ENCODE measurements at places on chromosomes 12 and 14.

- DNase-seq = no peak
These were observed 2.0 kb upstream of the CLEC6A start for GRCh38 chr12:8453796-8454195.

GRCh38 chr12:70644861-70645260 is 7.6 kb upstream of the PTPRB start:
- no peak for DNase-seq

- DNase-seq = no peak
These were observed 584 bp downstream of the VRK1 start for GRCh38 chr14:96797582-96798349.

DNA sequence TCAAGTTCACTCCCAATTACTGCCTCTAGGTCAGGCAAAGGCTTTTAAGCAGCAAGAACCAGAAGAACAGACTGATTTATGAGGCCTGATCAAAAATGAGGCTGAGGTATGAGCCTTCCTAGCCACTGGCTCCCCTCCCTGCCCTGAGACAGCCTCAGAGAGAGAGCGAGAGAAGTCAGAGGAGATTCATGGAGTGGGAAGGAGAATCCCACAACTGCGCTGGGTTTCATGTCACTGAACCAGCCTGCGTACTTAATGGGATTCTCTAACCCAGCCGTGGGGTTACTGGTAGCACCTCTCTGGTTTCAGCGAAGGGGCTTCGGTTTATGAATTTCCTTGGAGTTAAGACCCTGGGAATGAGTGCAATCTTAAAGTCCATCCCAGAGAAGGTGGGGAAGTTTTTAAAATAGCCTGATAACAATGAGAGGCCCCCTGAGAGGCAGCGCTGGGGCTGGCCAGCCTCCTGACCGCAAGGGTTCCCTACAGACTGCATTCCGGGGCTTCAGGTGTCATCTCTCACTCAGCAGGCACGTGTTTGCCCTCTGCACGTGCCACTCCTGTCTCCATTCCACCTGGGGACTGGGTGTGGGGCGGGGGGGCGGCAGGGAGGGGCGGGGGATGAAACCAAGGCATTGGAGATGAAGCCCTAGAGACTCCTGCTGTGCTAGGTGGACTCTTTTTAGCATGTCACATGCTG is 6.1 kb upstream of the GPRC5A start:
- no peak for DNase-seq

DNA sequence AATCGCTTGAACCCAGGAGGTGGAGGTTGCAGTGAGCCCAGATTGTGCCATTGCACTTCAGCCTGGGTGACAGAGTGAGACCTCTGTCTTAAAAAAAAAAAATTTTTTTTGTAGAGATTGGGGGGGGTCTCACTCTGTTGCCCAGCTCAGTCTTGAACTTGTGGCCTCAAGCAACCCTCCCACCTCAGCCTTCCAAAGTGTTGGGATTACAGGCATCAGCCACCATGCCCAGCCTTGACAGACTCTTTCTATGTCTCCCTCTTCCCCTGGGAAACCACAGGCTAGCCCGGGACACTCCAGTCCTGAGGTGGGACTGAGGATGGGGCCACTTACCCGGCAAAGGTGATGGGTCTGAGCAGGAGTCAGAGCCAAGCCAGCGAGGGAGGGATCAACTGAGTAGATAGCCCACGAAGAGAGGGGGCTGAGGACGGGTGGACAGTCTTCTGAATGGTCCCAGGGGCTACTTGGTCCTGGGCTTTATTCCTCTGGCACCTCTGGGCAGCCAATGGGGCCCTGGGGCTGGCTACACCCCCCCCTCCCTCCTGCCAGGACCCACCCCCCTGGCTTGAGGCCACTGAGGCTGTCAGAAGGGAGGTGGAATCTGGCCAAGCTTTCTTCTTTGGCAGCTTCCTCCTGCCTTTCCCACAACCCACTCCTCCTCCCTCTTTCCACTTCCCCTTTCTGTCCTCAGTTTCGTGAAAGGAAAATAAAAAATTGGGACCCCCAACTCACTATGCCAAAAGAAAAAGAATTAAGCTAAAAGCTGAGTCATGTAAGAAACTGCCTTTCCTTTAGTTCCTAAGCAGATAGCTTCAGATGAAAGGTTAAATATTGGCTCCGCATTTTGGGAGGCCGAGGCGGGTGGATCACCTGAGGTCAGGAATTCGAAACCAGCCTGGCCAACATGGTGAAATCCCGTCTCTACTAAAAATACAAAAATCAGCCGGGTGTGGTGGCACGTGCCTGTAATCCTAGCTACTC is at the start of gene SDS:
TSS of gene SDS (minus strand) at position 453 of the 981 bp plus-strand sequence. CDS start 4,179 bp downstream, outside the sequence.
- no peak for DNase-seq

- no peak for DNase-seq
These were observed 398.1 kb downstream of the NOVA1 start for GRCh38 chr14:26199590-26200370.

GRCh38 chr14:95413289-95414215 is 93.8 kb upstream of the CLMN start:
- DNase-seq = no peak

- no peak for DNase-seq
These were observed 357.9 kb upstream of the TMEM132C start for GRCh38 chr12:127909041-127909440.

DNA sequence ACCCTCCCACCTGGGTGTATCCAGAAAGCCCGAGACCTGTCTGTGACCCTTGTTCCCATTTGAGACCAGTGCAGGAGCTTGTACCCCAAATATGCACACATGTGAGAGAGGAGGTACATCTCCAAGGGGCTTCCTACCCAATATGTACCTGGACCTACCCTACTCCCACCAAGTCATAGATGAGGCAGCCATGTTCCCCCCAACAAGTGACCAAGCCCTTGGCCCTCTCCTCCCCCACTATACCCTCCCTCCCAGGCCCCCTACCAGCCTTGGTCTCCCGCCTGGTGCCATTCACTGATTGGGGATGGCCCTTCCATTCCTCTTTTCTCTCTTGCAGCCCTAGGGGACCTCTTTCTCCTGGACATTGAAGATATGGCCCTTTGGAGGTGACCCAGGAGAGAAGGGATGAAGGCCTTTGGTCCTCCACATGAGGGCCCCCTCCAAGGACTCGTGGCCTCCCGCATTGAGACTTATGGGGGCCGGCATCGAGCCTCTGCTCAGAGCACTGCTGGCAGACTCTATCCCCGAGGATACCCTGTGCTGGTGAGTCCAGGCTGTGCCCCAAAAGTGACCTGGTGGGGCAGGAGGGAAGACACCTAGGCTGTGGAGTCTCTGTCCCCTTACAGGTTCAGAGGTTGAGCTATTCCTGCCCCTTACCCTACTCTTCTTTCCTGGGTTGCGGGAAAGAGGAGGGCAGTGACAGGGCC is 1.5 kb downstream of the PLEKHG6 start:
- DNase-seq = no peak

- no peak for DNase-seq
These were observed 93.2 kb upstream of the OTX2 start for GRCh38 chr14:56903304-56903969.

- DNase-seq = no peak
These were observed 119.7 kb upstream of the PDE3A start for GRCh38 chr12:20248646-20249045.

DNA sequence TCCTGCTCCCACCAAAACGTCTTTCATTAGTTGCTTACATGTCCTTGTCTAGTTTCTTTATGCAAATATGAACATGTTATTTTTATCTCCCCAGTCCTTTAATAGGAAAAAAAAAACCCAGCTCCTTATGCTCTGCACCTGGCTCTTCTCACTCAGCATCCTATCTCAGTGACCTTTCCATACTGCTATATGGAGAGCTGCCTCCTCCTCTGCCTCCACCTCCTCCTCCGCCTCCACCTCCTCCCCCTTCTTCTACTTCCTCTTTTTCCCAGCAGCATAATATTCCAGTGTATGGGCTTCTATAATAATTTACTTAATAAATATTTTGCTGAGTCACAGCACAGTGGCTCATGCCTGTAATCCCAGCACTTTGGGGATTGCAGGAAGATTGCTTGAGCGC is 31.5 kb downstream of the ABCB9 start:
- DNase-seq = no peak

DNA sequence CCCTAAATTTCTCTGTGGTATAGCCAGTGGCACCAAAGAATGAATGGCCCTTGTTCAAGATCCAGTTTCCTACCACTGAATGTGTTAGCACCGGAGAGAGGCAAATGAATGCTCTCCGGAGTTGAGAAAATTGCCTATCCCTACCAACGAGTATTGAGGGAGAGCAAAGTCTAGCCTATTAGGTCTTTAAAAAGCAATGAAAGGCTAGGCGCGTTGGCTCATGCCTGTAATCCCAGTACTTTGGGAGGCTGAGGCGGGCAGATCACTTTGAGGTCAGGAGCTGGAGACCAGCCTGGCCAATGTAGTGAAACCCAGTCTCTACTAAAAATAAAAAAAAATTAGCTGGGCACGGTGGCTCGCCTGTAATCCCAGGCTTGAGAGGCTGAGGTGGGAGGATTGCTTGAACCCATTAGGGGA is 898 bp upstream of the RAB15 start:
- DNase-seq = no peak

DNA sequence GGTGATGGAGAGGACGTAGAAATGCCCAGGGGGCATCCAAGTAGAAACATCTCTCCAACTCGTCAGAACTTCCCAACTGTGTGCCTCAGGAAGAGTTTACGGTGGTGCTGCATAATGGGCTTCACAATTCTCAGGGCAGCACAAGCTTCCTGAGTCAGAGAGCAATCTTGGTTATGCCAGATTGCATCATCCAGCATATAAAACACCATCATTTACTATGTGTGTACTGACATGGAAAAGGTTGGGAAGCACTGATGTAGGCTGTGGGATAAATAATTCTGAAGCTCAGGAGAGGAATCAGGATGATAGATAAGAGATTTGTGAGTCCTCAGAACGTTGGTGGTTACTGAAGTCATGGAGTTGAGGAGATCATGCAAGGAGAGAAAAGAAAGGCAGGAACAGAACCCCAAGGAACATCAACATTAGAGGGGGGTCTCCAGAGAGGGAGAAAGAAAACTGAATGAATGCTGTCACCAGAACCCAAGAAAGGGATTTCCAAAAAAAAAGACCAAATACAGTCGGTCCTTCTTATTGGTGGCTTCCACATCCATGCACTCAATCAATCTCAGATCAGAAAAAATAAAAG is 4.7 kb upstream of the NCKAP5L start:
- no peak for DNase-seq

- peak; percentile 58 for DNase-seq
These were observed at the start of gene ATG14 for GRCh38 chr14:55411426-55412389. TSS of gene ATG14 (minus strand) at chr14:55411830. CDS start at chr14:55411822, 8 bp downstream.

DNA sequence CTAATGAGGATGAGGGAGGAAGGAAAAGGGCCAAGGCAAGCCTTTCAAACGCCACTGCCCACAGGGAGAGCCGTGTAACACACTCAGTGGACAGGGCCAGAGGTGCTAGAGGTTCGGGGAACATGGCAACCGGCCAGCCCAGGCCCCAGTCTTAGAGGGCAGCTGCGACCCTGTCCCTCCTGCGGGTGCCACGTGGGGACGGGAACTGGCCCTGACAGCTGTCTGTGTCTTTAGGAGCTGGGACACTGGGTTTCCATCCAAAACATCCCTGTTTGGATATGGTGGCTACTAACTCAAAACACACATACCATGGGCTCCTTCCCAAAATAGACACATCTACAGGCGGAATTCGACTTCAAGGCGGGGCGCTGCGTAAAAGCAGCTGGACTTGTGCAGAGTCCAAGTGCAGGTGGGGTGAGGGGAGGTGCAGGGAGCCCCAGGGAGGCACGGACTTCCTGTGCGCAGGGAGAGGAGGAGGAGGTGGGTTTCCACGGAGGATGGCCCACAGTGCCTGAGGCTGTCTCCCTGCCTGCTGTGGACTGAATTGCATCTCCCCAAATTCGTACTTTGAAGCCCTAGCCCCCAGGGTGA is 184.7 kb downstream of the PIWIL1 start:
- no peak for DNase-seq

DNA sequence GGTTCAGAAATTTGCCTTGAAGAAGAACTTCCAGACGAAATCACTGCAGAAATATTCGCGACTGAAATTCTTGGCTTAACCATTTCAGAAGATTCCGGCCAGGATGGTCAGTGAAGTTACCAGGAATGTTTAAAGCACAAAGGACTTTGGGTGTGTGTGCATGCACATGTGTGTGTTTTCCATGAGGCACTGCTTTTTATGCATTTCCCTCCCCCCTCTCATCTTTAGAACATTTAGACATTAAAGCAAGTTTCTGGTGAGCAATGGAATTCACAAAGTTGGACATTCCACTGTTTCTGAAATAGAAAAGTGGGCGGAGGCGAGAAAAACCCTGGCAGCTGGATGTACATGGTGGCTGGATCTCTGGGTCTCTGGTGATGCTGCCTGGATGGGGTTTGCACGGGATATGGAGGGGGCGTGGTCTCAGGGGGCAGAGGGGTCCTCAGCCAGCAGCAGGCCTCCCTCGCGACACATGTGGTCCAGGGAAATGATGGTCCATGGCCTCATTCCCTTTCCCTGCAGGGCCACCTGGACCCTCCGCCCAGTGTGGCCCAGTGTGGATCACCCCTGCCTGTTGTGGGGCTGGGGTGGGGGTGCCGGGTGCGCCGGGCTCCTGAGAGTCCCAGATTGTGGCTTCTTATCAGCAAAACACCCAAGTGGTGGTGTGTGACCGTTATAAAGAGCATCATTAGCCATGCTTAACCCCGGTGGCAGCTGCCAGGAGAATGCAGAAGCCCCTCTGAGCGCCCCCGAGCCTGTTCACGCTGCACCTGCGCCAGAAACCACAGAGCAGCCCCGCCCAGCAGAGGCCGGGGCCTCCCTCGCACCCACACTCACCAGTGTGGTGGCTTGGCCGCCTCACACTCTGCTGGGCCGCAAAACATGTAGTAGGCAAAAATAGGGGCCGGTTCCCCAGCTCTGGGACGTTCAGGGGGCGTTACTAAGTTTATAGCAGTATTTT is 17.8 kb upstream of the BCL7A start:
- DNase-seq = no peak

- no peak for DNase-seq
These were observed 272.5 kb downstream of the C12orf50 start for GRCh38 chr12:87756721-87757120.

DNA sequence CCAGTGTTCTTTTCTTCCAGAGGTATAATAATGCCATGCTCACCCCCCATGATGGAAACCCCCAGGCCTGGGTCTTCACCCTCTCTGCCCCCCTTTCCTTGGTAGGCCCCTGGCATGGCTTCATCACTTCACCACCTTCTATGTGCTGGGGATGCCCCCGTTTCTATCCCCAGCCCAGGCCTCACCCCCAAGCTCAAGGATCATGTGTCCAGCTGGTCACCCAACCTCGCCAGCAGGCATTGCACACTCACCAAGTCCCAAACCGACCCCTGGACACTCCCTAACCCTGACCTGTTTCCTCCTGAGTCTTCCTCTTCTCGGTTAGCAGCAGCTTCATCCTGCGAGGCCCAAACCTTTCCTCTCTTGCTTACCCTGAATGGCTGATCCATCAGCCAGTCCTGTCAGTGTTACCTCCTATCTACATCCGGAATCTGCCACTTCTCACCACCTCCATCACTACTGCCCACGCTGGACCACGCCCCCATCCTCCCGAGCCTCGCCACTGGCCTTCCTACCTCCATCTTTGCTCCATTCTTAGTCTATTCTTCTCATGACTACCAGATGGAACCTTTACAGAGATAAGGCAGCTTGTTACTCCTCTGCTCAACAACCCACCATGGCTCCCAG is 69.0 kb downstream of the MVK start:
- no peak for DNase-seq

- no peak for DNase-seq
These were observed 872.0 kb upstream of the FLRT2 start for GRCh38 chr14:84657911-84658310.

All from activated CD8-positive, alpha-beta memory T cell treated with anti-CD3 and anti-CD28 coated beads for 4 hours (primary cell).